ENCODE measurements at places on chromosomes 2 and 18. TPM values are rescaled to one million over a fixed set of nuclear protein-coding genes. Genes with fewer than 3 reads are reported as not detected.

The SERPINB13 gene
- polyA plus RNA-seq, result not detected

The TRIM43 gene
- not detected for polyA plus RNA-seq

The UPP2 gene
- 7.2 TPM for polyA plus RNA-seq

The ZBTB7C gene
- 16.8 TPM for polyA plus RNA-seq

The ALPG gene
- not detected for polyA plus RNA-seq

The RAD51AP2 gene
- polyA plus RNA-seq, result 0.19 TPM

The AGAP1 gene
- polyA plus RNA-seq, result 21.0 TPM

The GAL3ST2 gene
- 0.88 TPM for polyA plus RNA-seq

The KIF3C gene
- polyA plus RNA-seq, result 16.0 TPM

The KLF11 gene
- polyA plus RNA-seq, result 21.6 TPM

The B3GNT7 gene
- polyA plus RNA-seq, result 3.0 TPM

The CDKL4 gene
- 0.38 TPM for polyA plus RNA-seq

The ACTG2 gene
- polyA plus RNA-seq, result 1.2 TPM

The KRCC1 gene
- 57.0 TPM for polyA plus RNA-seq

The ABCB11 gene
- 0.09 TPM for polyA plus RNA-seq

GRCh38 chr2:145743011-145743410, 1223.1 kb upstream of the ZEB2 start:
- DNase-seq, result no peak

GRCh38 chr18:21179590-21180220, 62.3 kb upstream of the GREB1L start:
- peak; percentile 60 for DNase-seq

DNA sequence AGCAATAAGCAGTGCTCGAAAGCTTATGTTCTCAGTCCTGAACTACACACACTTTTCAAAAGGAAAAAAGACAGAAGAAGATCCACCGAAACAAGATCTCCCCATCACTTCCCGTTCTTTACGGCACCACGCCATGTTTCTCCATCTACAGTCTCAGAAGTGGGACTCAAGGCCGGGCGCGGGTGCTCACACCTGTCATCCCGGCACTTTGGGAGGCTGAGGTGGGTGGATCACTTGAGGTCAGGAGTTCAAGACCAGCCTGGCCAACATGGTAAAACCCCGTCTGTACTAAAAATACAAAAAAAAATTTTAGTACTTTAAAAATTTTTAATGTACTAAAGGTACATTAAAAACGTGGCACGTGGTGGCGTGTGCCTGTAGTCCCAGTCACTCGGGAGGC, 31.2 kb downstream of the ZNF516 start:
- no peak for DNase-seq

DNA sequence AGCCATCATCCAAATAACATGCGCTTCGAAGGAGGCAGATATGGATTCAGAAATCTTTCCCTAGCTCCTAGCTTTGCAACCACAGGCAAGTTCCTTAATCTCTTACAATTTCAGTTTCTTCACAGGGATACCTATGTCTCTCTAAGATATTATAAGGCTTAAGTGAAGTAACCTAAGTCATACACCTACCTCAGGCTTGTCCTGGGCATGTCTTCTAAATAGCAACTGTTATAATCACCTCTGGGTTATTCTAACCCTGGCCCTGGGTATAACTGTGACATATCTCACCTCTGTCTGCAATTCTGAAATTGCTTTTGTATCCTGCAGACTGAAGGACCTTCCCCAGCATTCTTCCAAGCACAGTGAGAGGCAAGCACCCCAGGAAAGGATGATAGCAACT, 8.3 kb upstream of the TBC1D8 start:
- DNase-seq, result no peak

- no peak for DNase-seq
Measured at GRCh38 chr2:73033142-73033765, 38.3 kb downstream of the SFXN5 start.

DNA sequence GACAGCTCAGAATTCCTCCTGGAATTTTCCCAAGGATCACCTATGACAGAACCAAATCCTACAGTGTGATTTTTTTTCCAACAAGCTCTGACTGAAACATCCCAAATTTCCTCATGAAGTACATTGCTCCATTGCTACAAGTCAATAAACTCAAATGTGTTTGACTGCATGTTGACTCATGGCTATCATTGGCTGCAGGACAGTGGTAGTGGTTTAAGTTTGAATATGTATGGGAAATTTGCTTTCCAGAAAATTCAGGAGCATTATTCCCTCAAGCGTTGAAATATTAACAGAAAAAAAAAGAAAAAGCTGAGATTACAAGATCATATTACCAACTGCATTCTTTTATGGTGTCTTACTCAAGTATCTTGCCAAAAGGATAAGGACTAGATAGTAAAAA, 402.8 kb upstream of the DSEL start:
- no peak for DNase-seq

DNA sequence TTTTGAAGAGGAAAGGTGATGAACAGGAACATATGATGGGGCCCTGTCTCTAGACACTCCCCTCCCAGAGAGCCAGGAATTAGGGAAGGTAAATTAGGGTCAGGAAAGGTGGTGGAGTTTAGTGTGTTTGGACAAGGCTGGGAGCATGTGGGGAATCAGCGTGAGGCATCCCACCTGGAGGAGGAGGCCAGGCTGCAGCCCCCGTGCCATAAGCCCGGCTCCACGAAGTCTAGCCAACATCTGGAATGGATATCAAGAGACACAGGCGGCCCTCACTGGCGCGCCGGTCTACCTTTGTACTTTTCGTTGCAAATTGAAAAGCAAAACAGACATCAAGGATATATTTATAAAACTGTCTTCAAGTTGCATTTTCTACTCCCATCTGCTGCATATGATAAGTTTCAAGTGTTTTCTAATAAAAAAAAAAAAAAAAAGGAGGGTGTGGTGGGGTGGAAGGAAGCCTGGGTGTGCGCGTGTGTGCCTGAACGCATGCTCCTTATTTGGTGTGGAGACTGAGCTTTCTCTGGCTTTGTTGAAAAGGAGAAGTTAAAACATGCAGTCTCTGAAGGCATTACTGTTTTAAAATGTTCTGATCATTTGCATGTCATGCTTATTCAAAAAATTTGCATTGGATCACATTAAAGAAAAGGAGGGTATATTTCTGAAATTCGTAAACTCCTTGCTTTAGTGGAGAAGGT, 546.7 kb upstream of the ID2 start:
- DNase-seq, result peak; percentile 74

DNA sequence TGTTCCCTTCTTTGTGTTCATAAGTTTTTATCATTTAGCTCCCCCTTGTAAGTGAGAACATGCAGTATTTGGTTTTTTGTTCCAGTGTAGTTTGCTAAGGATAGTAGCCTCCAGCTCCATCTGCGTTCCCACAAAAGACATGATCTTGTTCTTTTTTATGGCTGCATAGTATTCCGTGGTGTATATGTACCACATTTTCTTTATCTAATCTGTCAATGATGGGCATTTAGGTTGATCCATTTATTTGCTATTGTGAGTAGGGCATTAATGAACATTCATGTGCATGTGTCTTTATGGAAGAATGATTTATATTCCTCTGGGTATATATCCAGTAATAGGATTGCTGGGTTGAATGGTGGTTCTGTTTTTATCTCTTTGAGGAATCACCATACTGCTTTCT, 33.4 kb downstream of the CARF start:
- no peak for DNase-seq

GRCh38 chr2:129609224-129609623, 370.2 kb upstream of the RAB6C start:
- DNase-seq, result no peak

- DNase-seq, result no peak
Measured at GRCh38 chr2:43481927-43482542, 113.8 kb downstream of the THADA start.

- DNase-seq, result no peak
Measured at GRCh38 chr2:50591642-50592041, 440.3 kb downstream of the NRXN1 start.

DNA sequence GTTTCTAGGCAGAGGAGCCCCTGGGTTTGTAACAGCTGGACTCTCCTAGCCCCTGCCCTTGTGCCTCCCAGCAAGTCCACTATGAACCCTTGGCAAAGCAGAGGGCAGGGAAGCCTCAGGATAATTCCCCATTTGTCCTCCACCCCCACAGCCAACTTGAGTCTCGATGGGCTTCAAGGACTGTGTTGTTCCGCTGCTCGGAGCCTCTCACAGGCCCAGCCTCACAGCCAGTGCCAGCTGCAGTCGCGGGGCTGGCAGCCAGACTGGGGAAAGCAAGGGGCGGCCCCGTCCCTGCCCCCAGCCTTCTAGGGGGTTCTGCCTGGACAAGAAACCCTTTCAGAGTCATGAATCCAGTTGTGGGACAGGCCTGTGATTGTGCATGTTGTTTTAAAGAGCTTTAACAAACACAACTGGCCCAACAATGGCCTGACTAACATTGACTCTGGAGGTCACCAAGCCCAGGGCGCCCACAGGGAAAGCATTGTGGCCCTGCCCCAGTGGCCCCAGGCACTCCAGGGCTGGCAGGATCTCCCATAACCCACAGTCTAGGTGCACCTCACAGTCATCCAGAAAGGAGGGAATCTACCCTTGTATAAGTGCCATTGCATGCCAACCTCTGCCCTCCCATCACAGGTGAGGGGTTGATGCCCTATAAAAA, 71.8 kb upstream of the DAPL1 start:
- DNase-seq, result no peak

- no peak for DNase-seq
Measured at GRCh38 chr18:21894619-21895367, 154.2 kb downstream of the MIB1 start.

DNA sequence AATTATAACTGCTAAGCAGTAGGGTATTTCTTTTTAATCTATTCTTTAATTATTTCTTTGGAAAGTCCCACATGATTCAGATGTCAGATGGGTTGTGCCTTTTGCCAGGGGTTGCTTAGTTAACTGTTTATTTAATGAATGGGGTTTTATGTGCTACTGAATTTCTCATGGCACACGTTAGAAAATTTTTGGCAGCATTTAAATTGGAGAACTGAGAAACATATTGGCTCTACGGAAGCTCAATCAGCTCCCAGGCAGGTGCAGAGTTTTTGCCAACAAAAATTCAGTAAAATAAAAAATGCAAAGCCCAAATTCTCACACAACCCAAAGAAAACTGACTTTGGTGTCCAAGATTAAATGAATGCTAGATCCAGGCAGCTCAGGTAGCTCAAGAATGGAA, 467.2 kb downstream of the NRXN1 start:
- no peak for DNase-seq

- no peak for DNase-seq
Measured at GRCh38 chr2:143503280-143503679, 374.1 kb downstream of the ARHGAP15 start.

DNA sequence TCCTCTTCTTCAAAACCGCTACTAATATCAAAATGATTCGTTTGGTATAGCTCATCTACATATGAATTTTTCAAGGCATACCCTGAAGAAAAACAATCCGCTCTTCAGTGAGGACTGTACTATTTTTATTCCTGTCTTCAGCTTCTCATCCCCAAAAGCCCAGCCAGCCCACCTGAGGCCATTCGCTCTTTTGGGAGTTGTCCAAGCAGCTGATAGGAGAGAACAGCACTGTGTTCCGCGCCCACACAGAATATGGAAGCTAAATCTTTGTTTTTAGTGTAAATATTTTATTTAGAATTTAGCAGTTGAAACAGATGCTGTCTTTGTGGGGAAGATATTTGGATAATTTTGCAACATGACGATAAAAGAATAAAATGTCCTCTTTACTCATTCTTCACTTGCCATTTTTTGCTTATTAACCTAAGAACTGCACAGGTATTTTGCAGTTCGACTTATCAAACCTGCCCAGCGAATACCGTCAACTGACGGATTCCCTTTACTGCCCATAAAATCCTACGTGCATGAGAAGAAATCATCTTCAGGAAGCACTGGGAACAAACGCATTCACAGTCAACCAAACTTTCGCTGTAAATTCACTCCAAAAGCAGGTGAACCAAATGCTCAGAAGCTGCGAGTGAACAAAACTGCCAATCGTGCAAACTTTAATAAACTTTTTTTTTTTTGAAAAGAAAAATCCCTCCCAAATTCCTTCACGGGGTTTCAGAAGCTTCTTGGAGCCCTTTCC, 3.4 kb downstream of the ZNF521 start:
- DNase-seq, result no peak

GRCh38 chr2:207718521-207718920, 7.1 kb downstream of the CCNYL1 start:
- DNase-seq, result no peak

GRCh38 chr2:134218414-134218813, 35.5 kb upstream of the MGAT5 start:
- no peak for DNase-seq

DNA sequence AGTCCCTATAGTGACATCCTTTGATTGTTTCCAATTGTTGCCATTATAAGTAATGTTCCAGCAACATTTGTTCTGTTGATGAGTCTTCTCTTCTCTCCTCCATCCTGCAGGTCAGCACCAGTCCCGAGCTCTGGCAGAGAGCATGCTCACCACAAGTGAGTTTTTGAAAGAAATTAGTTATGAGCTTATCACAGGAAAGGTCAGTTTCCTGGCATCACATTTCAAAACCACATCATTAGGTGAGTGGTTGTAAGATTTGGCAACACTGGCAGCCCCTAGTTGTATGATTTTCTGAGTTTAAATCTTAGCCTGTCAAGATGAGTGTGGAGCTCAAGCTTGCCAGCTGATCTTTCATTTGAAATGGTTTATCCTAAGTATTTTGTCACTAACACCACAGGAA, 149.6 kb downstream of the ESCO1 start:
- DNase-seq, result no peak

DNA sequence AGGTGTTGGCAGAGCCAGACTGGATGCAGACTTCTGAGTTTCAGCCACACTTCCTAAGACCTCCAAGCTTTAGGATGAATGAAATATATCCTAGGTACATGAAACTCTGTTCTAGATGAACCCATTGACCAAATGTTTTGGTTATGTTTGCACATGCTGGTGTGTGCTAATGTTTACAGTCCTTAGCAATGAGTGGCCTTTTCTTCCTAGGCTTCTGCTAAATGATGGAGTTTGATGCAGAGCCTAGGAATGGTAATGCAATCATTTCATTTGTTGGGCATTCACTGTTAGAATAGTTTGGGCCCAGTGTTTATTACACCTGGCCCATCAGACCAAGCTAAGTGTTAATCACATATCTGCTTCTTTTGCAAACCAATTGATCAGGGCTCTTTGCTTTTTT, 464.7 kb downstream of the MEIS1 start:
- DNase-seq, result no peak

DNA sequence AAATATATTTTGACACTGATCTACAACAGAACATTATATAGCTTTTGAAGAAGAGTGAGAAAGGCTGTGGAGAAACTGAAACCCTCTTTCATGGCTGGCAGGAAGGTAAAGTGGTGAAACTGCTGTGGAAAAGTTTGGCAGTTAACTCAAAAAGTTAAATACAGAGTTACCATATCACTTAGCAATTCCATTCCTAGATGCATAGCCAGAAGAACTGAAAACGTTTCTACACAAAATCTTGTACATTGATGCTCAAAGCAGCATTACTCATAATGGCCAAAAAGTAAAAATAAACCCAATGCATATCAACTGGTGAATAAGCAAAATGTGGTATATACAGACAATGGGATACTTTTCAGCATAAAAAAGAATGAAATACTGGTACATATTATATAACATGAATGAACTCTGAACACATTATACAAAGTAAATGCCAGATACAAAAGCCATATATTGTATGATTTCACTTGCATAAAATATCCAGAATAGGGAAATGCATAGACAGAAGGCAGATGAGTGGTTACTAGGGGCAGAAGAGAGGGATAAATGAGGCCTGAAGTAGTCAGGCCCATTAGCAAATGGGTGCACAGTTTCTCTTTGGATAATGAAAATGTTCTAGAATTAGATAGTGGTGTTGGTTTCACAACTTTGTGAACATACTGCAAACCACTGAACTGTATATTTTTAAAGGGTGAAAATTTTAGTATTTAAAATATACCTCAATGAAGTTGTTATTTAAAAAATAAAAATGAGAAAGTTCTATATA, 114.3 kb downstream of the DYM start:
- DNase-seq, result no peak

GRCh38 chr2:78896536-78896935, 129.0 kb upstream of the REG3G start:
- no peak for DNase-seq

Measured in renal pelvis (tissue), 12 donors.